ENCODE measurements at places on chromosomes 16 and 17. TPM values are rescaled to one million over a fixed set of nuclear protein-coding genes. Genes with fewer than 3 reads are reported as not detected.

- no peak overlapping the region for H3K27ac ChIP-seq
- DNase-seq = no peak
- H3K36me3 ChIP-seq = no peaks in the 10 kb centered on the region
- H3K27me3 ChIP-seq = no peaks in the 10 kb centered on the region
Measured at GRCh38 chr16:65445313-65446260, 323.7 kb upstream of the CDH11 start.

DNA sequence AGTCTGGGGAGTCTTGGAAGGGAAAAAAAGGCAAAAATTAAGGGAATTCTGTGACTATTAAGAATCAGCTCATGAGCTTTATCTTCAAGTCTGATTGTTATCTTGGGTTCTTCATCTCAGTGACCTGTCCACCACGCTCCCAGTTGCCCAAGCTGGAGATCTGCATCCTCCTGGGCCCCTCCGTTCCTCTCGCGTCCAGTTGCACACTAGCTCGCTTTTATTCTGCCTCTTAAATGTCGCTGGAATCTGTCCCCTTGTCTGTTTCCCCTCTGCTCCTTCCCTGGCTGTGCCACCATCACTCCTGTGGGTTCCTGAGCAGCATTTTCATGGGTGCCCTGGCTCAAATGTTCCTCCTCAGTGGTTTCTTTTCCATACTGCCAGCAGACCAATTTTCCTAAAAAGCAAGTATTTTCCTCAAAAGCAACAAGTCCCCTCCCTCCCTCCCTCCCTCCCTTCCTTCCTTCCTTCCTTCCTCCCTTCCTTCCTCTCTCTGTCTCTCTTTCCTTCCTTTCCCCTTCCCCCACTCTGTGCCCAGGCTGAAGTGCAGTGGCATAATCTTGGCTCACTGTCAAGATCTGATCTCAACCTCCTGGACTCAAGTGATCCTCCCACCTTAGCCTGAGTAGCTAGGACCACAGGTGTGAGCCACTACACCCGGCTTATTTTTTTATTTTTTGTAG, 1.4 kb downstream of the ENDOV start:
- peaks cover 27% of the 10 kb centered on the region for H3K27me3 ChIP-seq
- no peak overlapping the region for H3K27ac ChIP-seq
- DNase-seq = no peak

- no peak overlapping the region for H3K27ac ChIP-seq
- H3K4me3 ChIP-seq = no peak overlapping the region
- H3K4me1 ChIP-seq = peaks cover 6% of the 10 kb centered on the region
- H3K27me3 ChIP-seq = no peaks in the 10 kb centered on the region
- DNase-seq = no peak
Measured at GRCh38 chr16:56947604-56947995, 14.2 kb upstream of the CETP start.

GRCh38 chr17:17564896-17565295, 26.6 kb downstream of the PEMT start:
- no peak for DNase-seq
- H3K4me1 ChIP-seq = peaks cover 8% of the 10 kb centered on the region
- H3K36me3 ChIP-seq = no peaks in the 10 kb centered on the region
- peak overlapping the region; percentile 71 for H3K27ac ChIP-seq
- no peak overlapping the region for H3K4me3 ChIP-seq

GRCh38 chr17:83131401-83132011, 52.1 kb downstream of the METRNL start:
- peak overlapping the region; percentile 57 for H3K27ac ChIP-seq
- H3K27me3 ChIP-seq = peaks cover 2% of the 10 kb centered on the region
- no peaks in the 10 kb centered on the region for H3K4me1 ChIP-seq
- DNase-seq = no peak

- H3K27ac ChIP-seq = no peak overlapping the region
- no peaks in the 10 kb centered on the region for H3K27me3 ChIP-seq
- H3K36me3 ChIP-seq = peaks cover 9% of the 10 kb centered on the region
- no peak overlapping the region for H3K4me3 ChIP-seq
- H3K4me1 ChIP-seq = no peaks in the 10 kb centered on the region
- DNase-seq = no peak
Measured at GRCh38 chr17:72422204-72422504, 301.3 kb downstream of the SOX9 start.

- H3K4me1 ChIP-seq = peaks cover 52% of the 10 kb centered on the region
- no peaks in the 10 kb centered on the region for H3K36me3 ChIP-seq
Measured at GRCh38 chr17:72715906-72716572, 376.4 kb downstream of the SLC39A11 start.

- peaks cover 26% of the 10 kb centered on the region for H3K4me1 ChIP-seq
- no peaks in the 10 kb centered on the region for H3K27me3 ChIP-seq
- H3K27ac ChIP-seq = no peak overlapping the region
- no peak overlapping the region for H3K4me3 ChIP-seq
- H3K36me3 ChIP-seq = no peaks in the 10 kb centered on the region
- DNase-seq = no peak
Measured at GRCh38 chr17:56480501-56480900, 113.0 kb upstream of the NOG start.

DNA sequence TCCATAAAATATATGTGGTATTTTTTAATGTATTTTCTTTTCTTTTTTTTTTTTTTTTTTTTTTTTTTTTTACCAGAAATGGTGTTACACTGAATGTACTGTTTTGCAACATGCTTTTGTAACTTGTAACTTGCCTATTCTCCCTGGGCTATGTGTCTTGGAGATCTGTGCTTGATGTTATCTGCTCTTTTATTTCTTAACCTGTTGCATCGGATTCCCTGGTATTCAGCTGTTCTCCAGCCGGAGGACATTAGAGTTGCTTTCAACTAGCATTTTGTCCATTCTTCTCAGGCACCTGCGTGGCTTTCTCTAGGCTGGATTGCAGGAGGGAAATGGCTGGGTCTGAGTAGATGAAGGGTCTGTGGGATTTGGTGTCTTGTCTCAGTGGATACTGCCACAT, 47.4 kb downstream of the KATNIP start:
- H3K4me1 ChIP-seq = peaks cover 31% of the 10 kb centered on the region
- DNase-seq = no peak
- H3K4me3 ChIP-seq = no peak overlapping the region
- H3K27ac ChIP-seq = no peak overlapping the region
- H3K27me3 ChIP-seq = no peaks in the 10 kb centered on the region

DNA sequence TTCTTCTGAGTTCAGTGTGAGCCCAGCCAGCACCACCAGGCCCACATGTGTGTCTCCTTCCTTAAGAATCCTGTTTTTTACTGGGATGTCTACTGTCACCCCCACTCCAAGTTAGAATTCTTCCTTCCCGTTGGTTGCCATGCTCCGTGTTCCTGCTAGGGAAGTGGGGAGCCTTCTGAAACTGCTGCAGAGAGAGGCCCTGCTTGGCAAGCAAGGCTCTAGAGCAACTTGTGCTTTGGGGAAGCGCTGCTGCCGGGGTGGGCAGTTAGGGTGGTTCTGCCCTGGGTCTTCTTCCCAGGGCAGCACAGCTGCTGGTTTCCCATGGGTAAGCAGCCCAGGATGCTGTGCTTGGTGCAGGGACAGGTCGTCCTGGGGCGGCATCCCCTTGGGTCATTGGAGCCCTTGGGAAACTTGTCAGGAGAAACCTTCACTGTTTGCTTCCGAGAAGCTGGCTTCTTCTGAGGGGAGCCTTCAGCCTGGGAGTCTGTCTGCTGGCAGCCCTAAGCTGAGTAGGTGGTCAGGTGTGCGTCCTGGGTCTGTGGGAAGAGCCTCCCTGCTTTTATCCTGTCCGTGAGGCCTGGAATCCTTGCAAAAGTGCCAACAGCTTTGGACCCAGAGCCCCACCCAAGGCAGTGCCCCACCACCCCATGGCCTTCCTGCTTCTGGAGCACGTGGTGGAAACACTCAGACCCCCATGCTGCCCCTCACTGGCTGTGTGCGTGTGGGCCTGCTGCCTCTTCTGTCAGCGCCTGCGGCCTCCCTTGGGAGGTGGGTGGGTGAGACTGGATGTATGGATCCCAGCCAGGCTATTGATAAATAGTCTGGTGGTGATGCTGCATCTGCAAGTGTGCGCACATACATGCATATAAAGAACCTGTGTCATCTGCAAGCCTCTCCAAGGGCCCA, 71.8 kb downstream of the PLD6 start:
- H3K4me3 ChIP-seq = no peak overlapping the region
- no peak for DNase-seq
- H3K4me1 ChIP-seq = peaks cover 12% of the 10 kb centered on the region
- no peaks in the 10 kb centered on the region for H3K36me3 ChIP-seq
- no peaks in the 10 kb centered on the region for H3K27me3 ChIP-seq

- peaks cover 48% of the 10 kb centered on the region for H3K4me1 ChIP-seq
- no peaks in the 10 kb centered on the region for H3K36me3 ChIP-seq
- DNase-seq = peak; percentile 23
- H3K27me3 ChIP-seq = peaks cover 14% of the 10 kb centered on the region
Measured at GRCh38 chr17:6455321-6455705, 11.1 kb downstream of the PIMREG start.

GRCh38 chr16:82761236-82761635, 134.5 kb downstream of the CDH13 start:
- no peak for DNase-seq
- no peaks in the 10 kb centered on the region for H3K36me3 ChIP-seq
- H3K27ac ChIP-seq = no peak overlapping the region
- no peaks in the 10 kb centered on the region for H3K4me1 ChIP-seq

DNA sequence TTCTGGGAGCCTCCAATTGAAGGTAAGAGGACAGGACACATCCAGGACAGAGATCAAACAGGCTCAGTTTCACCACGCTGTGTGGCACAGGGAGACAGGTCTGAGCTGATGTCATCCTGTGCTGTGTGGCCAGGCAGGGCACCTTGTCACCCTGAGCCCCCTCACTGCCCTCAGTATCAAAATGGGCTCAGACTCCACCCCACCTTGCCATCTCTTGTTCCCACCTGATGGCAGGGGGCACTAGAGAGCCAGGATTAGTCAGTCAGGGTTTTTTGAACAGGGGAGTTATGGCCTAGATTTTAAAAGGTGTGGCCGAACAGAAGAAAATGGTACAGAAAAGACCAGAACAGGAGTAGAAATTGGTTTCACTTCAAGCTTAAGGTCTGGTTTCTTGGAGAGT, 2.6 kb downstream of the KAT2A start:
- peaks cover 21% of the 10 kb centered on the region for H3K4me1 ChIP-seq
- no peak for DNase-seq
- H3K36me3 ChIP-seq = peaks cover 2% of the 10 kb centered on the region

DNA sequence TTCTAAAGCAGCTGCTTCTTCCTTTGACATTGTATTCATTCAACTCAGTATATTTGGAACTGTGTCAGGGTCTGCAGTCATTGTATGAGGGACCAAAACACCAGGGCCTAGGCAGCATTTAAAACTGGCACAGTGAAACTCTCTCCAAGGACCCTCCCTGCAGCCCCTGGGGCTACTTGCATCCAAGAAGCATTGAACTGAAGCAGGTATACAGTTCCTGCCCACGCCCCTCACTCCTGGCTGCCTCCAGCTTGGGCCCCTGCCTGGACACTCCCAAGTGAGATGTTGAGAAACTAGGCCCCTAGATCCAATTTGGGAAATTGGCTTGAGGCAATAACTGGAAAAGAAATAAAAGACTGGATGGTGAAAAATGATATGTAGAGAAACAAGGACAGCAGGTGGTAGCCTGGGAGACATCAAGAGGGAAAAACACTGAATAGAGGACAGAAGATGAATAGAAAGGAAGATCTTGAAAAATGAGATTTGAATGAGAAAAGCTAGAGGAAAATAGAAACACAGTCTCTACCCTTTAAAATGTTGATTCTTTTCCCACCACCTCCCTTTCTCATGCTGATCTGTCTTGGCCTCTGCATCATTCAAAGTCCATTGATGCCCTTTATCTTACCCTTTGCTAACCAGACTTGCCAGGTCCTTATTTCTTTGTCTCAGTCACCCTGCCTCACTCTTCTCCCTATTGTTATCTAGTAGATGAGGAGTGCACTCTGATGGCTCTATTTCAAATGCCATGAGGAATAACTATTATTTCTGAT, 368.8 kb upstream of the CDH8 start:
- DNase-seq = no peak

DNA sequence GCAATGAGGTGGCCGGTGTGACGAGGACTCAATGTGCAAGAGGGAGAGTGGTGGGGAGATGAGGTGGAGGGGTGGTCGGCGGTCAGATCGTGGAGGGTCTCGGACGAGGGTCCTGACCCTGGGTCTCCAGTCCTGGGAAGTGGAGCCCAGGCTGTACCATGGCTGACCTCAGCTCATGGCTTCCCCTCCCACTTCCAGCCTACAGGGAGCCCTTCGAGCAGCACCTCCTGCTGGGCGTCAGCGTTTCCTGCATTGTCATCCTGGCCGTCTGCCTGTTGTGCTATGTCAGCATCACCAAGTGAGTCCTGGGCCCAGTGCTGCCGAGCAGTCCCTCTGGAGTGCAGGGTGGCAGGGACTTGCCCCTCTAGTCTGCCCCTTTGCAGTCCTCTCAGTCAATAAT, 41.8 kb downstream of the IL4R start:
- peak overlapping the region; percentile 43 for H3K27ac ChIP-seq
- no peaks in the 10 kb centered on the region for H3K4me1 ChIP-seq
- no peaks in the 10 kb centered on the region for H3K27me3 ChIP-seq
- H3K4me3 ChIP-seq = no peak overlapping the region
- no peak for DNase-seq

DNA sequence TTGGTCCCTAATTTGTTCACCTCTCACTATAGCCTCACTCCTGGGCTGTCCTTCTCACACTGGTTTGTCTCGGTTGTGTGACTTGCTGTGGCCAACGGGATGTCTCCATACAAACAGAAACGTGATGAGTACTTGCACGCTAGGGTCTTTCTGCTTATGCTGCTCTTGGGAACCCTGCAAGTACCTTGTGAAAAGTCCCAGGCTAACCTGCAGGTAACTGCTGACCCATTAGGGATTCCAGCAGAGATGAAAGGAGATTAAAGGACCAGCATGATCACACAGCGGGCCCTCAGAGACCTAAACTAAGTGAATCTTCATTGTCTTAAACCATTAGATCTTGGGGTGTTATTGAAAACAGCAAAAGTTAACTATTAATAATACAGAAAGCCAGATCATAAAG, 562.8 kb upstream of the GOT2 start:
- peaks cover 8% of the 10 kb centered on the region for H3K27me3 ChIP-seq
- no peaks in the 10 kb centered on the region for H3K36me3 ChIP-seq
- DNase-seq = no peak
- no peak overlapping the region for H3K4me3 ChIP-seq
- no peak overlapping the region for H3K27ac ChIP-seq

DNA sequence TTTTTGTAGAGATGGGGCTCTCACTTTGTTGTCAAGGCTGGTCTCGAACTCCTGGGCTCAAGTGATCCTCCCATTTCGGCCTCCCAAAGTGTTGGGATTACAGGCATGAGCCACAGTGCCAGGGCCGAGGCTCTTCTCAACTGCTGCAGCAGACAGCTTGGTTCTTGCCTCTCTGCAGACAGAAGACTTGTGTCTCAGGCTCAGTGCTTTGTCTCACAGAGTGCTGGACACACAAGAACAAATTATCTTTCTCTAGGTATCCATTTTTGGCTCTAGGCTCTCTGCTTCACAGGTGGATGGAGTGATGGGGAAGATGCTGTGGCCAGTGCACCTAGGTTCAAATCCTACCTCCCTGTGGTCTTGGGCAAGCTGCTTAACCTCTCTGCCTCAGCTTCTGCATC, 80.8 kb upstream of the RNU2-1 start:
- peaks cover 3% of the 10 kb centered on the region for H3K27me3 ChIP-seq
- peaks cover 12% of the 10 kb centered on the region for H3K4me1 ChIP-seq
- DNase-seq = no peak

SLC16A5 gene
- total RNA-seq = 6.0 TPM

PRCD gene
- 0.75 TPM for total RNA-seq

CACNA1G gene
- total RNA-seq = 1.1 TPM

SDR42E1 gene
- total RNA-seq = not detected

ZNF785 gene
- 38.3 TPM for total RNA-seq

RCVRN gene
- total RNA-seq = 0.35 TPM

PMFBP1 gene
- 4.0 TPM for total RNA-seq

CD7 gene
- total RNA-seq = not detected

ZFHX3 gene
- total RNA-seq = 40.1 TPM

CORO6 gene
- 3.1 TPM for total RNA-seq

ICAM2 gene
- total RNA-seq = not detected

PPP1R27 gene
- total RNA-seq = not detected
